ENCODE measurements at places on chromosomes 4 and X. TPM values are rescaled to one million over a fixed set of nuclear protein-coding genes. Genes with fewer than 3 reads are reported as not detected.

The RBMXL3 gene
- not detected for total RNA-seq

The HDAC8 gene
- total RNA-seq, result 17.6 TPM

The ALPK1 gene
- total RNA-seq, result 10.6 TPM

The HSFX2 gene
- total RNA-seq, result not detected

The TMEM271 gene
- total RNA-seq, result not detected

The ADAD1 gene
- not detected for total RNA-seq

The SLIT2 gene
- total RNA-seq, result 0.87 TPM

The MSX1 gene
- 0.61 TPM for total RNA-seq

The RXFP1 gene
- 1.5 TPM for total RNA-seq

DNA sequence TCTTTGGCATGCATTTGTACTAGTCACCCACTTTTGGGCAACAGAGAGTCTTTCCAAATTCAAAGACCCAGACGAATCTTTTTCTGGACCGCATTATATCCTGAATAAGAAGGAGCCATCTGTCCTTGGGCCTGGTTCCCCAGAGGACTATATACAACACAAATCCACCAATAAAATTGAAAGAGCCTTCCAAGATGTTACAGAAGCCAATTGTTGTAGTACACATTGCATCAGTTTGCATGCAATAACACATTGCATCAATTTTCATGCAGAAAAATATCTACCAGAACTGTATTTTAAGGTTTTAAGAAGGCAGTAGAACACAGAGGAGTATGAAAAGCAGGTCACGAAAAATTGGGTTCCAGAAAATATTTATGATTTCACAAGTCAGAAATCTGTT, 203.2 kb downstream of the HTR2C start:
- DNase-seq, result no peak

DNA sequence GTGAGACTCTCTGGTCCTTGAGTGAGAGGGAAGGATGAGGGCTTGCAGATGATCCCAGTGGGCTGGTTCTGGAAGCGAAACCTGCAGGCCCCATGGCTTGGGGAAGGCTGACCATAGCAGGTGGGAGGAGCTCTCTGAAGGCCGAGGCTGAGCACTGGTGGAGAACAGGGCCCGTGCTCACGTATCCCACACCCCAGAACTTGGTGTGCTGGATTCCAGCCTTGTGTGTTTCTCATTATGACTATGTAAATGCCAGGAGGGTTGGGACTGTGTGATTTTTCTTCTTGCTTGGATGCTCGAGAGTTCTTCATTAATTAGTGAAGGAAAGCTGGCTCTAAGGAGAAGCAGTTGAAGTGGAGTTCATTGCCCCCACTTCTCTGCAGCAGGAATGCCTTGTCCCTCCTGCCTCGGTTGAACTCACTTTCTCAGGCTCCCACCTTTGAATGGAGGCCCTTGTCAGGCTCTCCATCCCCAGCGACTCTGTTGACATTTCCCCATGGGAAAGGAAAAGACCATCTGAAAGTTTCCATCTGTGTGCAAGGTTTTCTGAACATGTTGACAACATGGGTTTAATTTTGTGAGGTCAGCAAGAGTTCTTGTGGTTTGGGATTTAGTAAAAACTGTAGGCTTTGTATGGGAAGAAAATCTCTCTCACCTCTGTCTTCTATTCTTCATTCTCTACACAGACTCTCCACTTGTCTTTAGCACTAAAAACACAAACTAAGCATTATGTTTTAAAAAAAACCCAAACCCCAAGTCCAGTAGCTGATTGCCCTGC, 57.7 kb downstream of the TBL1X start:
- no peak for DNase-seq

- no peak for DNase-seq
Measured at GRCh38 chrX:106774981-106775380, 27.5 kb upstream of the TBC1D8B start.

DNA sequence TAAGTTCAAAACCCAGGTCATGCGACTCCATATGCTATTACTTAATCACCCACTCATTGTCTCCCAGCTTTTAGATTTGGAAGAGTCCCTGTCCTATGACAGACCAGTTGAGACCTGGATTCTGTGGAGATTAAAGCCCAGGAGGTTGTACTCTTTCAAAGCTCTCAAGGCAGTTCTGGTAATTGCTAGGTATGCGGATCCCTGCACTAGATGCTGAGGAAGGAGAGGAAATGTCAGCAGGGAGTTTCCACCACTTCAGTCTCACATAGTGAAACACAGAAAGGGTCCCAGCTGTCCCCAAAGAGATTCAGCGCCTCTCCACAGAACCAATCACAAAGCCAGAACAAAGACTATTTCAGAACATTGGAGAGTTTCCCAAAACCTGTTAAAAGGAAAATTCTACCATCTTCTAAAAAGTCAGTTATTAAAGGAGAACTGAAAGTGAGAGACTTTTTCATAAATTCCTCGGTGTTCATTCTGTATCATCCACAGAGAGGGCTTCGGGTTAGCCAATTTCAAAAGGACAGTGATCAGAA, 53.4 kb downstream of the IRF2 start:
- DNase-seq, result no peak

DNA sequence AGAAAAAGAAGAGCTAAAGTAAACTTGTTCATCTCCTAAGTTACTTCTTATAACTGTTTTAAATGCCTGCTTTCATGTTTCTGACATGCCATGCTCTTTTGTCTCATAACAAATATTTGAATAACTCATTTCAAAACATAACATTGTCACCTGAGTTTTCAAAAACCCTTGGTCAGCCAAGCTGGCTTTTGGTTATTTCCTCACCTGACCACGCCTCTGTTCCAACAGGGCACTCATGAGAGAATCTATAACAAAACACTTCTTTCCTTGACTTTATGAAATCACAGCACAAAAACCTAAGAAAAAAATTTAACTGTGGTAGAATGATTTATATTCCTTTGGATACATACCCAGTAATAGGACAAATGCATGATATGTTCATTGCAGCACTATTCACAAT, 172.9 kb upstream of the GALNT7 start:
- no peak for DNase-seq

GRCh38 chrX:102593367-102593766, 5.9 kb upstream of the ARMCX5 start:
- DNase-seq, result no peak

DNA sequence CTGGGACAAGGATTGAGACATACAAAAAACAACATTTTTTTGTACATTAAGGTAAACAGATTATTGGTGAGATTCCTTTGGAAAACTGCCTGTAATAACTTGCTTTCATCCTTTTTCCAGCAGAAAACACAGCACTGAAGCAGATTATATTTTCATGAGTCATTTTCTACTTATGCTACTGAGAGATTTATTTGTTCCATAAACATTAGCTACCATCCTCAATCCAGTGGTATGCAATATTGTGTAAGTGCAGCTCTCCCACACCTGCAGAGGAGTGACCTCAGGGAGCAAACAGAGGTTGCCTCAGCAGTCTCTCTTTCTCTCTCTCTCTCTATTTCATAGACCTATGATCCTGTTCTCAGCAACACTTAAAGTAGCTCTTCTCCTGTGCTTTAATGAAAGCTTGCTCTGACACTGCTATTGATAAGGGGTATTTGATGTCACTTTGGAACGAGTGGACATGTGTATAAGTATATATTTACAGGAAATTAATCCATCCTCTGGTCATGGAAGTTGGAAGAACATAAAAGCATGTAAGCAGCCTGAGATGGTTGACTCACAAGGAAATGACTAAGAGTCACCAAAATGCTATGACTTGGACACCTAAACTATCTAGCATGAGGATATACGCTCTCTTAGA, 163.7 kb upstream of the SPANXC start:
- DNase-seq, result no peak

- no peak for DNase-seq
Measured at GRCh38 chr4:2286904-2287593, 25.1 kb upstream of the MXD4 start.

DNA sequence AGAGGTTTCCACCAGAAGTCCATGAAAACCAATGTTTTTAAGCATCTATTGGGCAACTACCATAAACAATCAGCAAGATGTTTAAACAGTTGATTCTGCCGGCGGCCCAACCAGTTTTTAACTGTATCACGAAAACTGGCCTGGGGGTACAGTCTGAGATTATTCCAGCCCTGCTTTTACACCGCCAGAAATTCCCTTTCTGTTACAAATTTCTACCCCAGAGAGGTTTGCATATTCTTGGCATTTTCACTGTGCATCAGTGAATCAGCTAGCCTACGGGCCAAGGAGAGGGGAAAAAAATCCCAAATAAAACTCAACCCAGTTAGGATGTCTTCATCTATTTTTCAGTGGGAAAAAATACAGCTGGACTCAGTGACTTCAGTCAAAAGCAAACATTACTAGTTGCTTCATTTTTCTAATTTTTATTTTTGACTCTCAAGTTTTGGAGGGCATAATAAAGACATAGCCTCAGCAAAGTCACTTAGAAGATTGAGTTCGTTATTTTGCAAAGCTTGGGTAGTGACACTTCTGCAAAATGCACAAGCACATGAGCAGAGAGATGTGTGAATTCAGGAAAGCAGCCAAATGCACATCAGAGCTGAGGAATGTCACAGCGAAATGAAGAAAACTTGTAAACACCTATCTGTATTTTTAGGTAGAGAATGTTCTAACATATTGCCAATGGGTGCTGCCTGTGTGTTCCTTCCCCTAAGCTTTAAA, 167.8 kb upstream of the GK2 start:
- no peak for DNase-seq

- DNase-seq, result no peak
Measured at GRCh38 chrX:133583825-133584224, 168.5 kb upstream of the GPC4 start.

DNA sequence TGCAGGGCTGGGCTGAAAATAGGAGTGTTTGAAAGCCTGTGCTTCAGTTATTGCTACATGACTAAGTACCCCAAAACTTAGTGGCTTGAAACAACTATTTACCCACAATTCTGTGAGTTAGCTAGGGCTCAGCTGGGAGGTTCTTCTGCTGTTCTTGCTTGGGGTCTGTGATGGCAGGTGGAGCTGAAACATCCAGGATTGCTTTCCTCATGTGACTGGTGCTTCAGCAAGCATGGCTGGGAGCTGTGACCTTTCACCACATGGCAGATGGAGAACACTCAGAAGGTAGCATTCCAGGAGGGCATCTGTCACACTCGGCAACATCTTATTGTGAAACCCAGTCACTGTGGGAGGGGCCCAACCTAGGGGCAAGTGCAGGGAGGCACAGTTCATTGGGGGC, 57.0 kb upstream of the TBC1D14 start:
- DNase-seq, result no peak

GRCh38 chr4:89137695-89138094, 26.4 kb downstream of the TIGD2 start:
- DNase-seq, result no peak

- DNase-seq, result no peak
Measured at GRCh38 chr4:17152941-17153540, 254.6 kb upstream of the LDB2 start.

DNA sequence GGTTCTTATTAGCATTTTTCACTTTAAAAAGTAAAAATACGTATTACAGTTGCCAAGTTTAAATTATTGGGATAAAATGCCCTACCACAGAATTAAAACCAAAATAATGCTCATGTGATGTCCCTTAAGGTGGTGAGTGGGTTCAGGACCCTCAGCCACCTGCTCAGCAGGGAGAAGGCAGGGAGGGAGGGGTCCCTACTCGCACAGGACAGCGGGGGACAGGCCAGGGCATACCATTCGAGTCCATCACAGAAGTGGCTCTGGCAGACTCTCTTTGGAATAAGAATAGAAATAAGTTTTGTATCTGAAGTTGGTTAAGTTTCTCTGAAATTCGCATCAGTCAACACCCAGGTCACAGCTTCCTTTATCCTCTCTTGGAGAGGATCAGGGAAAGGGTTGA, 37.7 kb downstream of the NOP14 start:
- no peak for DNase-seq

- DNase-seq, result no peak
Measured at GRCh38 chr4:151830168-151830567, 69.4 kb upstream of the GATB start.

- DNase-seq, result no peak
Measured at GRCh38 chr4:8917321-8917811, 45.7 kb upstream of the HMX1 start.
